ENCODE measurements at places on chromosomes 6 and 20. TPM values are rescaled to one million over a fixed set of nuclear protein-coding genes. Genes with fewer than 3 reads are reported as not detected.

The RIMS1 gene
- 456 TPM for total RNA-seq

The CBLN4 gene
- total RNA-seq = 1.9 TPM

The EPHA7 gene
- total RNA-seq = 102 TPM

The RCAN2 gene
- total RNA-seq = 7.0 TPM

The SLC22A3 gene
- total RNA-seq = 3.7 TPM

The PACRG gene
- total RNA-seq = 6.7 TPM

The TFB1M gene
- total RNA-seq = 17.2 TPM

The CD40 gene
- total RNA-seq = 0.62 TPM

The CRIP3 gene
- total RNA-seq = 3.9 TPM

The CABLES2 gene
- total RNA-seq = 2.3 TPM

The PRDM1 gene
- total RNA-seq = 1.4 TPM

The HTR1E gene
- 0.16 TPM for total RNA-seq

The GPLD1 gene
- total RNA-seq = 12.6 TPM

The ARFGEF3 gene
- 65.7 TPM for total RNA-seq

The B4GALT5 gene
- total RNA-seq = 59.3 TPM

The RGS19 gene
- 10.1 TPM for total RNA-seq

The RAET1L gene
- total RNA-seq = 0.62 TPM

The LIN28B gene
- total RNA-seq = 0.16 TPM

The ENPP3 gene
- total RNA-seq = 0.47 TPM

The HCK gene
- 3.3 TPM for total RNA-seq

The C20orf204 gene
- total RNA-seq = 1.2 TPM

The DAAM2 gene
- 14.0 TPM for total RNA-seq

The TMEM74B gene
- 8.0 TPM for total RNA-seq

The RIPOR2 gene
- 17.8 TPM for total RNA-seq

The GABRR1 gene
- total RNA-seq = not detected

The SLC25A27 gene
- total RNA-seq = 30.7 TPM

The FOXC1 gene
- 4.8 TPM for total RNA-seq

The ADAM33 gene
- total RNA-seq = 3.6 TPM

The MOCS3 gene
- 10.3 TPM for total RNA-seq

The SLC12A5 gene
- 19.2 TPM for total RNA-seq

The COL9A3 gene
- total RNA-seq = 37.1 TPM

Data from occipital lobe (tissue), 3 donors.